ENCODE measurements at places on chromosomes 11 and 22.
A peak's percentile ranks its signal among the peaks of the same experiment; 100 is the strongest.

DNA sequence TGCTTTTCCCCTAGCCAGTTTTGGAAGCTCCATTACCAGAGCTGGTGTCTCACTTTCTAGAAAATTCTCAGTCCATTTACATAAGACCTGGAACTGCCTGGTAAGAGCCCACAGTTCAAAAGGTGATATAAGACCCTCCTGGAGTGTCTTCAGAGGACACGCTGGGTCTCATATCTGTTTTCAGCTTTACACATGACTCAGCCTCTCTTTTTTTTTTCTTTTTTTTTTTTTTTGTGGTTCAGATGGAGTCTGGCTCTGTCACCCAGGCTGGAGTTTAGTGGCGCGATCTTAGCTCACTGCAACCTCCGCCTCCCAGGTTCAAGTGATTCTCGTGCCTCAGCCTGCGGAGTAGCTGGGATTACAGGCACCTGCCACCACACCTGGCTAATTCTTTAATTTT is 30.7 kb downstream of the WEE1 start:
- no peak for ATAC-seq

- ATAC-seq: no peak
Measured at GRCh38 chr22:38724926-38725571, 19.3 kb downstream of the GTPBP1 start.

DNA sequence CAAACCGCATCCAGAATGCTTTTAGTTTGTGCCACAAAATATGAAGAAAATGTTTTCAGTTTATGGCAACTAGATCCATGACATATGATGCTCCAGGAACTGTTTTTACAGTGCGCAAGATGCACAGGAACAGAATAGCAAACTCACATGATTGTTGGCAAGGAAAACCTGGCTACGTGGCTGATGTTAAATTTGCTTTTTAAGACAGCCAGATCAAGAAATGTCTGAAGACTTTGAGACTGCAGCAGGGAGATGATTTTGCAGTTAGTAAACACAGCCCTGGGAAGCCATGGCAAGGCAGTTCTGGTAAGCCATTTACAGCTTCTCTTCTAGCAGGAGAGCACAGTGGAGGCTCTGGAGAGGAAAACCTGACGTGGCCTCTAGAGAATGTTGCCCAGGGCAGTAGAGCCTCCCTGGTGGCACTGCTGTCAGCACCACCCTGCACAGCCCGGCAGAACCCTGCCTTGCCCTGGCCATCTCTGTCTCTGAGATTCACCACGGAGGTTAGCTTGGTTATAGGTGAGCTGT is 69.8 kb upstream of the TNRC6B start:
- peak; percentile 61 for ATAC-seq

GRCh38 chr11:82557274-82557673 is 176.4 kb downstream of the FAM181B start:
- peak; percentile 93 for ATAC-seq

GRCh38 chr22:44547371-44547770 is 49.3 kb upstream of the RTL6 start:
- no peak for ATAC-seq

GRCh38 chr11:83976086-83976485 is 689.9 kb upstream of the CCDC90B start:
- ATAC-seq: no peak

- ATAC-seq: no peak
Measured at GRCh38 chr11:76524461-76524860, 79.6 kb downstream of the EMSY start.

DNA sequence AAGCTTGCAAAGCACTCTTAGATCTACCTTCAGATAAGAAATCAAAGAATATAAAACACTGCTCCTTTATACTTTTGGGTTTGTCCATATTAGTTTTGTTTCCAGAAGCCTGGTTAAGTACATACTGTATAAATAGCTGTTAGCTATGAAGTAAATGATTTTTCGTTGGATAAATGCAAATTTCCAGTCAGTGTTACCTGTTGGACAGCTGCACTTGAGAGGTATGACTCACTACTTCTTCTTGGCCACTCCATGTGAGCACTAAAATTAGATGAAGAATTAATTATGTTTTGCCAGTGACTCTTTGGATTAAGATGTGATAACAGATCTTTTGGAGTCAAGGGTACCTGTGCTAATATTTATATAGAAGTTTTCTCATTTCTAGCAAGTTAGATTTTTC is 9.5 kb upstream of the TSG101 start:
- ATAC-seq: no peak

DNA sequence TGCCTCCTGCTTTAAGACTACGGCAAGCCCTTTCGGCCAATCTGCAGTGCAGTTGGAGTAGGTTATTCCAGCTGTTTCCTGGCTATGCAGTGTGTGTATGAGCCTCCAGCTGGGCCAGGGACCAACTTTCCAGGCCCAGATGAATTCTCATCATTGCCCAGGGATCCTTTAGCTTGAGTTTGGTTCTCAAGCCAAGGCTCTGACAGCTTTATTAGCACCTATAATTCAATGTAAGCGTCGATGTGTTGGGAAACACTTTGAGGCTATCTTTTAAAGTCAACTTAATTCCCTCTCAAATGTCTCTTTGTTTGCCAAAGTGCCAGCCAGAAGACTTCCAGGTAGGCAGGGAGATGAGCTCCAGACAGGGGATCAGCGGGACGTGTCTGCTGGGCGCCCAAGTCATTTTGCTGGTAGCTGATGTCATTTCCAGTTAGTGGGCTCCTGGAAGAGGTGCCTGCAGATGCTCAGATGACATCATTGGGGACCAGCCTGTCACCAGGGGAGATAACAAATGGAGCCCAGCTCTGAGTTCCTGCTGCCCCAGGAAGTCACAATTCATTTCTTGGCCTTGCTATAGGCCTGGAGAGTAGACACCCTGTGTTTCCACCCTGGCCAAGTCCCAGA is 520.4 kb downstream of the SOX6 start:
- no peak for ATAC-seq

DNA sequence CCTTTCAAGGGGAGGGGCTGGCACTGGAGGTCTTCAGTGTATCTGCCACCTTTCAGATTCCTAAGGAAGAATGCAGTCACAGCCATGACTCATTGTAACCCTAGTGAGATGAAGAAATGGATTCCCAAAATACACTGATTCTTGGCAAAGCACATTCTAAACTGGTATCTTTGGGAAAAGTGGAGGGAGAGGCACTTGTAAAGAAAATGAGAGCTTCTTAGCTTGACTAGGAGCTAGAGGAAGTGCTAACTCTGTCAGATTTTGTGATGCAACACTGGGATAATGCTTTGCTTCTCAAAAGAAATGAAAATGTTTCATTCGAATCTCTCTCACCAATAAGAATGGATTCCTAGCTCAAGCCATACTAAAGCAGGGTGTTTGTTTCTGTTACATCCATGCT is 14.3 kb downstream of the NRIP3 start:
- ATAC-seq: no peak

- ATAC-seq: no peak
Measured at GRCh38 chr11:61737131-61737530, 15.3 kb upstream of the MYRF start.

GRCh38 chr11:43576320-43576802 is 104.2 kb upstream of the HSD17B12 start:
- ATAC-seq: no peak

GRCh38 chr11:126311401-126312291 is 7.8 kb downstream of the DCPS start:
- ATAC-seq: peak; percentile 66

- ATAC-seq: peak; percentile 35
Measured at GRCh38 chr22:24803064-24803542, 2.9 kb upstream of the SGSM1 start.

- no peak for ATAC-seq
Measured at GRCh38 chr11:106344394-106344793, 266.9 kb downstream of the AASDHPPT start.

- no peak for ATAC-seq
Measured at GRCh38 chr22:30877662-30878515, 90.7 kb downstream of the MORC2 start.

- no peak for ATAC-seq
Measured at GRCh38 chr11:77413850-77414460, 59.9 kb downstream of the PAK1 start.

DNA sequence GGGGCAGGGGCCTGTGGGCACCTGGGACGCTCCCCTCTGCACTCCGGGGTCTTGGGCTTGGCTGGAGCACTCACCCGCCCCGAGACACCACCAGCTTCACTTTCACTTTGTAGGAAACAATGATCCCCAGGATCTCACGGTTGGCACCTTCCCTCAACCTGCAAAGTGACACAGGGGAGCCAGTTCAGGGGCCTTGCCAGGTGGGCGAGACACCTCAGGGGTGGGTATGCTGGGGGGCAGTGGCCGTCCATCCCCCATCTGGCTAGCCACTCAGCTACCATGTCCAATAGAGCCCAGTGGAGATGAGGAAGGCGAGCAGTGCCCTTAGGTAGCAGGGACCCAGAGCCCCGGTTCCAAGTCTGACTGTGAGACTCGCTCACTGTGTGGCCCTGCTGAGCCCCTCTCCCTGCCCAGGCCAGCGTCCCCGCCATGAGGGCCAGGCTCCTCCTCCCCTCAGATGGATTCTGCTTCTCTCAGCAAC is 32.3 kb downstream of the TPBGL start:
- no peak for ATAC-seq

- ATAC-seq: peak; percentile 73
Measured at GRCh38 chr11:62370743-62371440, 33.6 kb downstream of the ASRGL1 start.

DNA sequence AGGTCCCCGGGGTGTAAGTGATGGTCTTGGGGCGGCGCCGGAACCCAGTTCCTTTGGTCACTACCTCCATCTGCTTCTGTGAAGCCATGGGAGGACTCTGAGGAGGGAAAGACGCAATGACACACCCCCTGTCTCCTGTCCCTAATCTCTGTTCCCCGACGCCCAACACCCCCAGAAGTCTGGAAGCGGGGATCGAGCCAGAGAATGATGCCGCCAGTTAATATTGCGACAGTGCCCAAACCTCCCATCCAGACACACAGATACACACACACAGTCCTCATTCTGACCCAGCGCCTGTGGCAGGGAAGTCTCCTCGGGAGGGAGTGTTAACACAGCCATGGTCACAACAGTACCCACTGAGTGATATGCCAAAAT is 352 bp downstream of the C22orf23 start:
- no peak for ATAC-seq

GRCh38 chr11:83401506-83402225 is 115.5 kb upstream of the CCDC90B start:
- peak; percentile 91 for ATAC-seq

DNA sequence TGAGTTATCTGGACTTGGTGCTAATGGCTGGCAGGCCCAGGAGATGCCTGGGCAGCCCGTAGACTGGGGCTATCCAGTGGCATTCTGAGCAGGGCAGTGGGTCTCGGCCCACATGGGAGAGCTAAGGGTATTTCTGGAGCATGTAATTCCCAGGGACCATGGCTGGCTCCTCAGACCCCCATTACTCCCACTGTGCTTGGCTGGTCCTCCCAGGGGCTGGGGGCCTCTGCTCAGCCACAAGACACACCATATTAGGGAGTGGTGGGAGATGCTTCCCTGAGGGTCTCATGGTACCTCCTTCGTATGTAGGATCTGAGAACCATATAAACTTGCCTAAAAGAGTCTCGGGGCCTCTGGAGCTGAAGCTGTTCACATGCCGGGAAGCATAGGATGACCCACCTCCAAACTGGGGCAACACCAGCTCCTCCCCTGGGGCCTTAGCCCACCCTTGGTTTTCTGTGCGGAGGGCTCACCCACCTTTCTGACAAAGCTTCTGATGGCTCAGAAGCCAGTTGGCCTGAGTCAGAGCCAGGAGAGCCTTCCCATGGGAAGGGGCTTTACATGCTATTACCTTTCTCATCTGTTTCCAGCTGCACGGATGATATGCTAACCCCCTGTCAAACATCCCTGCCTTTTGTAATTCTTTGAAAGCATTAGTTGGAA is 9.5 kb upstream of the FTH1 start:
- ATAC-seq: no peak

- ATAC-seq: peak; percentile 63
Measured at GRCh38 chr11:86442420-86442819, 67.7 kb downstream of the CCDC81 start.

GRCh38 chr11:32434356-32435151 is 785 bp downstream of the WT1 start:
- no peak for ATAC-seq

DNA sequence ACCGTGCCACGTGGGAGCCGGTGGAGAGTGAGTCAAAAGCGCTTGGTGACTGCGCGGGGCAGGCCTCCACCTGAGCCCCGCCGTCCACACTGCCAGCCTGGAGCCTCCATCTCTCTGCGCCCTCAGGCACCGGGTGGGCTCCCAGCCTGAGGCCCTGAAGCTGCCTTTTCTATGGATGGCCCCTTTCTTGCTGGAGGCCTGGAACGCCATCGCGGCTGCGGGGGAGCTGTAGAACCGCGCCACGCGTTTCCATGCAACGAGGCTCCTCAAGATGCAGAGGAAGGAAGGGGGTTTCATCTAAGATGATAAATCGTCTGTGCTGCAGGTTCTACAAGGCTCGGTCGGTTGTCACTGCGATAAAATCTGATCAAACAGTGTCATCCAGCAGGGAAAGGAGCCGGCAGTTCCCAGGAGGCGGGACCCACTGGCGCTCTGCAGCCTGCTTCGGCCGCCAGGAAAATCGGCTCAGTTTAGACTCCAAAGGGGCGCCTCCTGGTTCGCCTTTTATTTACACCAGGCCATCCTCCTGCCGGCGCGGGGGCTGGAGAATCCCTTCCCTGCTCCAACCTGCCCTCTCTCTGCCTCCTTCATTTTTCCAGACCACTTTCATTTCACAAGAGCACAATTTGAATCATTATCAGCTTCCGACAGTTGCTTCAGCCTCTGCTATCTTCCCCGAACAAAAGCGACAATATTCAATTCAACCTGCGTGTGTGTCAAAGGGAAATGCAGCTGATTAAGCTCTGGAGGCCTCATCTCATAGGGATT is 624.4 kb downstream of the BRD1 start:
- no peak for ATAC-seq

DNA sequence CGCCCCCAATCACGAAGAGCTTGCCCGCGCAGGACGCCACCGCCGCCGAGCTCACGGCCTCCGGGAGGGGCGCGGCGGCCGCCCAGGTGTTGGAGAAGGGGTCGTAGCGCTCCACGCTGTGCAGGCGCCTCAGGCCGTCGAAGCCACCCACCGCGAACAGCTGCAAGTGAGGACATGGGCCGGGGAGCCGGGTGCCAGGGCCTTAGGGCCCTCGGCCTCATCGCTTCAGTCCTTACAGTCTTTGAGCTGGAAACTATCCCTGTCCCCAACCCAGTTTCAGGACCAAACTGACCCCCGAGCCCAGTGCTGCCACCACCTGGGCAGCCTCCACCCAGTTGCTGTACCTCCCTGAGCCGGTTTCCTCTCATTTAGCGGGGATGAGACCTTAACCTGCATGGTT is 7.6 kb downstream of the KLHL35 start:
- ATAC-seq: no peak

DNA sequence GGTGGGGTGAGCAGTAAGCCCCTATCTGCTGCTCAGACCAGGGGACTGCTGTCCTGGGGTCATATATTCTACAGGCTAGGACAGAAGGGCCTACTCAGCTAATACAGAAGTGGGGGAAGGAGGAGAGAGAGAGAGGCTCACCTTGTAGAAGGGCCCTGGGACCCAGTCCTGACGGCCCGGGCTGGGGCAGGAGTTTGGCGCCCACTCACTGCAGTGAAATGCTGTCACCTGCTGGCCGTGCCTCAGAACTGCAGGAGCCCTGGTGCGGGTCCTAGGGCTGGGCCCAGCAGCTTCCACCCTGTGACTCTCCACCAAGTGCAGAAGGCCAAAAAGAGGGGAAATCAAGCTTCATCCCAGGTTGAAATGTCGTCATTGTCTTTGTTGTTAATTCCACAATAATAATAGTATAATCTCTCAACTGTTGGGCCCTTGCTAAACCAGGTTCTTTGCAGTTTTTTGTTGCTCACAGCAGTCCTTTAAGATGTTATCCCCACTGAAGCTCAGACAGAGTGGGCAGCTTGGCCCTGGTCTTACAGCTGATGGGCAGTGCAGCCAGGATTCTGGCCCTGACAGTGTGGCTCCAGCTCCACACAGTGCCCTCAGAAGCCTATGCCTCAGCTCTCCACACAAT is 29.6 kb downstream of the TRIM29 start:
- peak; percentile 61 for ATAC-seq
